Activated T-helper 2 cell treated with anti-CD3 and anti-CD28 coated beads, Interferon-gamma antibody, Interleukin-2, Interleukin-4, amounts not matched to agents 10 μg/mL and 5 μg/mL and 100 μg/mL, durations not matched to agents 14 hours and 24 hours and 36 hours (primary cell): ENCODE measurements at places on chromosomes 12 and 14.
A peak's percentile ranks its signal among the peaks of the same experiment; 100 is the strongest.

DNA sequence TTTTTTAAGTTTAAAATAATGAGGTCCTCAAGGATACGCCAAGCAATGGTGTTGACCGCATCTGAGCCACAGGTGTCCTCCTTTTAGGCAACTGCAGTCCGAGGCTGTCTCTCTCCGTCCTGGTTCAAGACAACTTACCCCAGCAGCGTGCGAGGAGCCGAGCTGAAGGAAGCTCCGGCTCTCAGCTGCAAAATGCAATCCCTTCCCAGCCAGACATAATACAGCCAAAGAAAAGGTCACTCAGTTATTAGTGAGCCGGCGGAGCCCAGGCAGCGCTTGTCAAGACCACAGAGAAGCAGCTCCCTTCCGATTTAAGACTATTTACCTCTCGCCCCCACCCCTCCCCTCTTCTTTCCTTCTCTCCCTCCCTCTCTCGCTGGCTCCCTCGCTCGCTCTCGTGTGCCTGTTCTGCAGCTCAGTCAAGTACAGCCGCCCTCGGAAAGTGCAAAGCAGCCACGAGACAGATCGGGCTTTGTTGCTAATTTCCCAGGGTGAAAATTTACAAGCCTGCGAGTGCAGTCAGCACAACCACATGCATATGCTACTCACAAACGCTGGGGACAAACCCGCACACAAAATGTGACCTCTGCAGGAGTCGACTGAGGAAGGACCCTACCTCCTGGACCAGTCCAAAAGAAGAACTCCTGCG is 363 bp upstream of the LMO3 start:
- H3K4me3 ChIP-seq: no peak overlapping the region
- no peak for DNase-seq
- H3K27ac ChIP-seq: no peak overlapping the region
- H3K27me3 ChIP-seq: peaks cover 53% of the 10 kb centered on the region

- peaks cover 5% of the 10 kb centered on the region for H3K4me1 ChIP-seq
- no peaks in the 10 kb centered on the region for H3K27me3 ChIP-seq
- DNase-seq: no peak
- H3K4me3 ChIP-seq: no peak overlapping the region
- H3K36me3 ChIP-seq: no peaks in the 10 kb centered on the region
These were observed 185.6 kb downstream of the EPS8 start for GRCh38 chr12:15603474-15604085.

DNA sequence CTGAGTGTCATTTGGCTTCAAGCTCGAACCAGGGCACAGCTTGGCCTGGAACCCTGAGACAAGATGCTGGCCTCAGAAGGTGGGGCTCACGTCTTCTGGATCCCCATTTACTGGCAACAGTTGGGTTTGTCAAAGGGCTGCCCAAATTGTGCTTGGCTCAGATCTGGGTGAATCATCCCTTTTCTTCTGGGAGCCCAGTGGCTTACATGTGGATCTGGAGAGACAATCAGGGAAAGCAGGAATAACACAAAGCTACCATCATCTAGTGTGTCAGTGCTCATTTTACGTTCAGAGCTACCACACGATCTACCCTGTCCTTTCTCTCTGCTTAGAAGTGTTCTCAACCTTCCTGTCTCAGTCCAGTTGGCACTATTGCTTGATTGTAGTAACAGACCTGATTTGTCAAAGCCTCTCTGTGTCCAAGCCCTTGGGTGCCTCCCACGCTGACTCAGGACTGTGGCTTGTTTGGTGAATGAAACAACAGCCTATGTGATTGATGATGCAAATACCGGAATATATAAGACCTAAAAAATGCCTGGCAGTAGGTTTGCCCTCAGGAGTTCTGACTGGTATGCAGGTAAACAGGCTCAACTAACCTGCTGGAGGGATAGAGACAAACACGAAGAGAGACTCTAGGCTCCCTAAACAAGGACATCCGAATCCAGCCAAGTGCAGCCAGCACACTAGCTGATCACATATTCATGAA is 974.3 kb downstream of the VRK1 start:
- H3K27me3 ChIP-seq: no peaks in the 10 kb centered on the region
- no peaks in the 10 kb centered on the region for H3K36me3 ChIP-seq
- H3K4me1 ChIP-seq: peaks cover 1% of the 10 kb centered on the region

DNA sequence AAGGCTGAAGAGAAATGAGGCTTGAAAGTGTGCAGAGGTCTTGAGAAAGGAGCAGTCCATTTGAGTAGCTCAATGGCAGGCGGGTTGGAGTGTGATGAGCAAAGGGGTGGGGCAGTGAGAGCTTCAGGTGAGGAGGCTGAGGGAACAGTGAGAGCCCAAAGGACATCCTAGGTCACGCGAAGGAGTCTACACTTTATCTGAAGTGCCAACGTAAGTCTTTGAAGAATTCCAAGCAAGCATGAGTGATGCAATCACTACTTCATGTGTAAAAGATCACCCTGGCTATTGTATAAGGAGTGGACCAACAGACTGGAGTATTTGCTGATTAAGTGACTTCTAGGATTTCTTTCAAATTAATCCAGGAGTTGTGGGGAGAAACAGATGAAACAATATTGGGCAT is 159.9 kb upstream of the HIF1A start:
- no peak overlapping the region for H3K4me3 ChIP-seq
- H3K27ac ChIP-seq: peak overlapping the region; percentile 31
- H3K4me1 ChIP-seq: peaks cover 52% of the 10 kb centered on the region
- no peak for DNase-seq
- H3K36me3 ChIP-seq: peaks cover 92% of the 10 kb centered on the region

DNA sequence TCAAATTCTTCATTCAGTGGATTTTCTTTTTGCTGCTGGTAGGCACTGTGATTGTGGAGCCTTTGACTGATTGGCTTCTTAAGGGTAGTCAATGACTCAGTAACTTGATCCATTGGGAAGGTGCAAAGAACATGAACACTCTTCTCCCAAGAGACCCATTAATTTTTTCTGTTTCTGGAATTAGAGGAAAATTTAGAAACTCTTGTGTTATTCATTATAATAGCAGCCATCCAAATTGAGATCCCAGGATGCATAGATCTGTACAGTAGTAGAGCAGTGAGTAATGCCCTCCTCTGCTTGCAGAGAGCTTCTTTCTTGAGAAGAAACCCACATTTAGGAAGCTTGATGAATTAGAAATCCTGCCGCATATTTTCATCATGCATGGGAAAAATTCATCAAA is 63.9 kb downstream of the MYRFL start:
- H3K27me3 ChIP-seq: peaks cover 11% of the 10 kb centered on the region
- no peaks in the 10 kb centered on the region for H3K36me3 ChIP-seq
- DNase-seq: no peak
- peaks cover 3% of the 10 kb centered on the region for H3K4me1 ChIP-seq

DNA sequence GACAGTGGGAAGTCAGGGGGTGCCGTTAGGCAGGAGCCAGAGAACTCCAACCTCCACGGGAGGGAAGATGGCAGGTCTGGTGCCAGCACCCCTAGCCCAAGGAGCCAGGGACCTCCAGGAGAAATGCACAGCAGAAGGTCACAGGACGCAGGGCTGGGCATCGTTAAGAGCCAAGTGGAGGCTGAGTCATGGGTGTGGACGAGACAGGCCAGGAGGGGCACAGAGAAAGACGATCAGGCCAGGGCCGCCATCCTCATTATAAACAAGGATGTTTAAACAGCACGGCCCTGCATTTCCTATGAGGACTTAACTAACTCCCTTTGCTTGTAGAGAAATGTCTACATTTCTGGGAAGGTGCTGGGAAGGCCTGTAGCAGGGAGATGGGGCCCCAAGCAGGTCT is 77.9 kb upstream of the FZD10 start:
- H3K4me1 ChIP-seq: peaks cover 11% of the 10 kb centered on the region
- H3K27me3 ChIP-seq: peaks cover 2% of the 10 kb centered on the region
- no peak for DNase-seq
- no peak overlapping the region for H3K27ac ChIP-seq
- no peak overlapping the region for H3K4me3 ChIP-seq

DNA sequence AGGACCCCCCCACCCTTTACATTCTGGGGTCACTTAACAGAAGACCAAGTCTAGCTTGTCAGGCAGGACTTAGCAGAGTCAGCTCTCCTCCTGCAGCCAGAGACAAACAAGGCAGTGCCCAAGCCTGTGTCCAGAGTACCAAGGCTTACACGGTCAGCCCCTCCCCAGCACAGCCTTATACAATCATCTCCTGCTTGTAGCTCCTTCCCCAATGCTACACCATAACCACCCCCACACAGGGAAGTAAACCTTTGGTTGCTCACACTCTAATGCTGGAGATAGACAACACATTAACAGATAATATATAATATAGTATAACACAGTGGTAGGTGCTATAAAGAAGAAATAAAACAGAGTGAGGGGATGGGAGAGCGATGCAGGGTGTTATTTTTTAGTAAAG is 175.4 kb upstream of the PWP1 start:
- peaks cover 4% of the 10 kb centered on the region for H3K4me1 ChIP-seq
- no peak overlapping the region for H3K4me3 ChIP-seq
- DNase-seq: no peak
- no peak overlapping the region for H3K27ac ChIP-seq

- H3K27me3 ChIP-seq: peaks cover 14% of the 10 kb centered on the region
- no peak overlapping the region for H3K4me3 ChIP-seq
- no peak overlapping the region for H3K27ac ChIP-seq
- no peak for DNase-seq
These were observed 16.4 kb downstream of the LRCOL1 start for GRCh38 chr12:132593938-132594358.

DNA sequence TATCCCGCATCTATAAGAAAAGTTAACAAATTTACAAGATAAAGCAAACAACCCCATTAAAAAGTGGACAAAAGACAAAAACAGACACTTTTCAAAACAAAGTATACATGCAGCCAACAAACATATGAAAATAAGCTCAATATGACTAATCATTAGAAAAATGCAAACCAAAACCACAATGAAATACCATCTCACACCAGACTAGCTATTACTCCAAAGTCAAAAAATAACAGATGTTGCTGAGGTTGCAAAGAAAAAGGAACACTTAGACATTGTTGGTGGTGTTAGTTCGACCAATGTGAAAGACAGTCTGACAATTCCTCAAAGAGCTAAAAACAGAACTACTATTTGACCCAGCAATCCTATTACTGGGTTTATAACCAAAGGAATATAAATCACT is 968.6 kb upstream of the USP15 start:
- no peak overlapping the region for H3K27ac ChIP-seq
- H3K4me1 ChIP-seq: no peaks in the 10 kb centered on the region
- H3K4me3 ChIP-seq: no peak overlapping the region

GRCh38 chr12:112961074-112961473 is 17.2 kb upstream of the OAS2 start:
- H3K27ac ChIP-seq: no peak overlapping the region
- peaks cover 93% of the 10 kb centered on the region for H3K36me3 ChIP-seq
- no peak overlapping the region for H3K4me3 ChIP-seq
- no peaks in the 10 kb centered on the region for H3K27me3 ChIP-seq
- peaks cover 10% of the 10 kb centered on the region for H3K4me1 ChIP-seq

- H3K36me3 ChIP-seq: peaks cover 6% of the 10 kb centered on the region
- H3K4me1 ChIP-seq: peaks cover 14% of the 10 kb centered on the region
- H3K4me3 ChIP-seq: no peak overlapping the region
- H3K27me3 ChIP-seq: no peaks in the 10 kb centered on the region
These were observed 18.8 kb upstream of the HIGD1C start for GRCh38 chr12:50933459-50934124.

DNA sequence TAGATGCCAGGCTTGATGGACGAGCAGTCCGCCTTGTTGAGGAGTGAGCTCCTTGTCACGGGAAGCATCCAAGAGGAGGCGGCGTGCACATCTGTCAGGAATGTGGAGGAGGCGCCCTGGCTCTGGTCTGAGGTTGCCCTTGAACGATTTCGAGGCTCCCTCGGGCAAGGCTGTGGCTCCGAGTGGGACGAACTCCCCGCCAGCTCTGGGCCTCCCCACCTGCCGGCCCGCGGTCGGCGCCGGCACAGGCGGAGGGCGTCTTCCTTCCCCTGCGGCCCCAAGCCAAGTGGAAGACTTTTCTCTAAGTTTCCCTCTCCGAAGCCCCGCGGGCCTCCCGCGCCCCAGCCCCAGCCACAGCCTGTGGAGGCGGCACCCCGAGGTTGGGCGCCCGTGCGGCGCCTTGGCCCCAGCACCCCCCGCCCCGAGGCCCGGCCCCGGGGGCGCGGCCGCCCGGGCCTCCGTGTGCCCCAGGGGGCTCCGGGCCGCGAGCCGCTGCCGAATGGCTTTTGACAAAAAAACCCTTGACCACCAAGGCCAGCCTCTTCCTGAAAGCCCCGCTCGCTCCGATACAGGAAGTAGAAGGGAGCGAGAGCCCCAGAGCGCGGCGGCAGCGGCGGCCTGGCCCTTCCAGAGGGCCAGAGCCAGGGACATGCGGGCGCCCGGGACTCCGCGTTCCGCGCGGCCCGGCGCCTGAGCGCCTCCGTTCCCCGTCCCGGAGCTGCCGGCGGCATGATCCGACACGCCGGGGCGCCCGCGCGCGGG is at the start of gene RIN3:
RIN3 (plus strand) TSS at position 578 of the 762 bp plus-strand sequence; CDS start at position 730, 152 bp downstream.
- H3K36me3 ChIP-seq: no peaks in the 10 kb centered on the region
- H3K4me1 ChIP-seq: peaks cover 14% of the 10 kb centered on the region
- H3K4me3 ChIP-seq: peak within 1 kb of the TSS; percentile 61
- H3K27ac ChIP-seq: no peak within 1 kb of the TSS
- H3K27me3 ChIP-seq: peaks cover 55% of the 10 kb centered on the region
- DNase-seq: no peak

DNA sequence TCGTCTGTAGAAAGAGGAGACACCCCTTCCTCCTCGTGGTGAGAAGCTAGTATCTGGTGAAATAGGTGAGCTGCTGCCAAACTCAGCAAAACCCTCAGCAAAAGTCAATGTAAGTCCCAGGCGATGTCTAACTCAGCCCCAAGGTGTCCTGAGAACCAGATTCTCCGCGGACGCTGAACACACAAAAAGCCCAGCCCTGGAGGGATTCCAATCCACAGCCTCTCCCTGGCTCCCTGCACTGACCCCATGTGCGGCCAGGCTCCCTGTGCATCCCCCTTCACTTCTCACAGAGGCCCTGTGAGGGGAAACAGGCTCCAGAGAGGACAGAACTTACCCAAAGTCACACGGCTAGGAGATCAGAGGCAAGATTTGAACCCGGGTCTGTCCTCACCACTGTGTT is 81.5 kb downstream of the NINJ2 start:
- H3K36me3 ChIP-seq: no peaks in the 10 kb centered on the region
- peaks cover 3% of the 10 kb centered on the region for H3K27me3 ChIP-seq
- H3K27ac ChIP-seq: no peak overlapping the region
- no peak overlapping the region for H3K4me3 ChIP-seq

GRCh38 chr12:31471823-31472222 is 119.1 kb downstream of the DENND5B start:
- no peak overlapping the region for H3K4me3 ChIP-seq
- peaks cover 4% of the 10 kb centered on the region for H3K27me3 ChIP-seq
- H3K36me3 ChIP-seq: no peaks in the 10 kb centered on the region
- H3K27ac ChIP-seq: no peak overlapping the region
- DNase-seq: no peak

GRCh38 chr12:32515137-32515873 is 115.9 kb downstream of the FGD4 start:
- no peak overlapping the region for H3K4me3 ChIP-seq
- no peak overlapping the region for H3K27ac ChIP-seq
- no peak for DNase-seq
- no peaks in the 10 kb centered on the region for H3K4me1 ChIP-seq
- peaks cover 29% of the 10 kb centered on the region for H3K27me3 ChIP-seq

- peaks cover 45% of the 10 kb centered on the region for H3K36me3 ChIP-seq
- DNase-seq: no peak
- peak overlapping the region; percentile 93 for H3K4me3 ChIP-seq
- H3K4me1 ChIP-seq: peaks cover 28% of the 10 kb centered on the region
These were observed 2.2 kb downstream of the ENO2 start for GRCh38 chr12:6916426-6917200.
